Ammon's horn (tissue), 1 donor: ENCODE measurements at places on chromosomes 11 and 22.

DNA sequence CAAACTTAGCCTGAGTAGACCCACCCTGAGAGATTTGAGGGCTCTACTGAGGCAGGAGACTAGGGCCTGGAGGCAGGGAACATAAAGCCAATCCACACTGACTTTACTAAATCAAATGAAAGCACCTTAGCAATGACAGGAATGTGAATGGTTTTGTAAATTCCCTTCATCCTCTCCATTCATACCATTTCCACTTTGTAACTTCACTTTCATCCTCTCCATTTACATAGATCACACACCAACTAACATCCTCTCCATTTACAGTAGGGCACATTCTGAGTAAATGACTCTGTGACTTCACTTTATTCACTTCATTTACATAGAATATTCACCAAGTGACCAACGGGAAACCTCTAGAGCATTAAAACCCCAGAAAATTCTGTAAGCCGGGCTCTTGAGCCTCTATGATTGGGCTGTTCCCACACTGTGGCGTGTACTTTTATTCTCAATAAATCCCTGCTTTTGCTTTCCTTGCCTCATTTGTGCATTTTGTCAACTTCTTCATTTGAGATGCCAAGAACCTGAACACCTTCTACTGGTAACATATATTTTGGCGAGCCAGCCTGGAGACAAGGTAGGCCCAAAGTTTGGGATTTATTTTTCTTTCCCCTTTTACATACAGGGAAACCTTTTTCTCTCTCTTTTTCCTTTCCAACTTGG lies 82.9 kb downstream of the PIWIL4 start:
- DNase-seq, result no peak

- DNase-seq, result no peak
Observed at GRCh38 chr11:130042093-130042591, 27.6 kb upstream of the APLP2 start.

DNA sequence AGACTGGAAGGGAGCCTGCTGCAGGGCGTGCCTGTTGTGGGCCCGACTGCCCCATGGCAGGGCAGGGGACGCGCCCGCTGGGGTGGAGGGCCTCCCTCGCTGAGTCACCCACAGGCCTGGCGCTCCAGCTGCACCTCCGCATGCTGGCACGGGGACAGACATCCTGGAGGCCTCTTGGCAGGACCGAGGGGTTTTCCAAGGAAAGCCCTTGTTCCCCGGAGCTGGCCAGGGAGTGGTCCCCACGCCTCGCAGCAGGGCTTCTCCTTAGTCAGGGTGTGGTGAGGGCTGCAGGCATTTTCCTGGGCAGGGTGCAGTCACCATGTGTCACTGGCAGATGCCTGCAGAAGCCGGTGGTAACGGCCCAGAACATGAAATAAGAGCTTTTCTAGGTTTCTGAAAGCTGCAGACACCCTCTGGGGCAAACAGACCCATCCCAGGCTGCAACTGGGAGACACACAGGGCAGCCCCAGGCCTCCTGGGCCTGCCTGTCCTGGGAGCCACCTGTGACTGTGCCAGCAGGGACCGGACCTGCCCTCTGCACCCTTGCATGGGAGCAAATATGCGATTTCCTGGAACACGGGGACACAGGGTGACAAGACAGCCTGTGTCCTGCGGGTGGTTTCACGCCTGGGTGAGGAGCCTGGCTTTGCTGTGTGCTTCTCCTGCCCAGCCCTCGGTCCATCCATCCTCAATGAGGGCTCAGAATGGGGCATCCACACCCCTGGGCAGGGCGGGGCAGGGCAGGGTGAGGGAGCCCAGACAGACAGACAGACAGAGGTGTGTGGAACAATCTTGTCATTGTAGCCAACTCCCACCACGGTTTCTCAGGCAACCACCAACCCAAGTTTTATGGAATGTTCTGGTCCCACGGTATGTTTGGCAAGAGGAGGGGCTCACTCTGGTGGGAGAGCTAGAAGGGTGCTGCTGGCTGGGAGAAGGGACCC lies 43.2 kb upstream of the FADD start:
- DNase-seq, result no peak

DNA sequence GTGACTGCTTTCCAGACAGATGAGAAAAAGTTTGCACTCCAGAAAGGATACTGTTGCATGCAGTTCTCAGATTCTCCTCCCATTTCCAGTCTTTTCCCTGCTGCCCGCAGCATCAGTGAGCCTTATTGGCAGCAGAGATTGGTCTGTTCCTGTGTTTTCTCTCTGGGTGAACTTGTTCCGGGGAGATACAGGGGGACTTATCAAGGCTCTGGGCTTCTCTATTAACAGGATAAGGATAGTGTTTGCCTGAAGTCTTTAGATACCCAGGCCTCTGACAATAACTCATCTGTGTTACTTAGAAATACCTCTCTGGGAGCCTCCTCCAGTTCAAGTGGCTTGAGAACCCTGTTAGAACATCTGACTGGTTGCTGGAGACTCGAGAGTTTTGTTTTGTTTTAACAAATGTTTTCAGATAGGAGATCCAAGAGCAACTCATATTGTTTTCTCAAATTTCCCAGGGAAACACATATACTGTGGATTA lies 154.7 kb downstream of the BLID start:
- DNase-seq, result no peak

DNA sequence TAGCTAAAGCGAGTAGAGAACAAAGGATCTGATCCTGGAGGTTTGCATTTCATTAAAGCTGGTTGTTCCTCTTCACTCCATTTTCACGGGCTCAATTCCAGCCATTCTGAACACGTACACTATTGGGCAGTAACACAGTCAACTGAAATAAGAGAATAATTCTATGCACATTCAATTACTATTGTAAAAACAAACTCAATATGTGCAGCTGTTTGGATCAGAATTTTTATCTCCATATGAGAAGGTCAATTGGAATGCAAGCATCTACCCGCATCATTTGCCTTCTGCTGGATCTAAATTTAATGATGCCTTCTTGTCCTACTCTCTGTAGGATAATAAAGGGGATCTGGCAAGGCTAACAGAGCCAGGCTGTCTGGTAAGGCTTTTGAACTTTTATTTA lies 562.8 kb upstream of the CCDC179 start:
- DNase-seq, result no peak

- no peak for DNase-seq
Observed at GRCh38 chr11:134652586-134653255, 240.7 kb upstream of the B3GAT1 start.

- DNase-seq, result no peak
Observed at GRCh38 chr11:130545449-130546072, 97.1 kb downstream of the ADAMTS15 start.

DNA sequence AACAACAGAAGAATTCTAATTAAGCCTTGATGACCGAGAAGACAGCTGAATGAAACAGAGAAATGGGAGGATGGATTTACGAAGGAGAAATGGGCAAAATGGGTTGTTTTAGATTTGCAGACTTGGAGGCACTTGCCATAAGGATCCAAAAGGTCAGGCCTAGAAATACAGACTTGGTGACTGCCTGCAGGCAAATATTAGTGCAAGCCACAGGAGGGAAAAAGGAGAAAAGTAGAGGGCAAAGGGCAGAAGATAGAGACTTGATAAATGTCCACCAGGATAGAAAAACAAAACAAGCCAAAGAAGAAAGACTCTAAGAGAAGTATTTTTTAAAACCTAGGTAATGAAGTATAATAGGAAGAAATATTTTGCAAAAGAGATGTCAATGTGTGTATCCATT lies 13.1 kb downstream of the CCDC34 start:
- no peak for DNase-seq

GRCh38 chr22:17106785-17107546 lies 14.2 kb downstream of the TMEM121B start:
- peak; percentile 40 for DNase-seq

DNA sequence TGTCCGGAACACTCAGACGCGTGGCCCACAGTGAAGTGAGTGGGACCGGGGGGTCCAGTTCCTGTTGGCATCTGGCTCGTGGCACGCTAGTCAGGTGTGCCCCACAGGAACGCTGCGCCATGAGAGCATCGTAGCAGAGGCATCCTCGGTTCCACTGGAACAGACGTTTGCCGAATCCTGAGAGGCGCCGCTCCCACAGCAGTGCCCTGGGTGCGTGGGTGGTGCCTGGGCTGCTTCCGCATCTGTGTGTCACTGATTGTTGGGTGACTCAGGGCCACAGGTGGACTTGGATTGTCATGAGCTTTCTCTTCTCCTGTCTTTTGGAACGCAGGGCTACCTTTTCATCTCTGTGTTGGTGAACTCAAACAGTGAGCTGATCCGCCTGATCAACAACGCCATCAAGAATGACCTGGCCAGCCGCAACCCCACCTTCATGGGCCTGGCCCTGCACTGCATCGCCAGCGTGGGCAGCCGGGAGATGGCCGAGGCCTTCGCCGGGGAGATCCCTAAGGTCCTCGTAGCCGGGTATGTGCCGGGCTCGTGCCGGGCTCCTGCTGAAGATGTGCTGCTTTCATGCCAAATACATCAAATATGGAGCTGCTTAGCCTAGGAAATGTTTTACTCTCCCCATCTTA lies 46.2 kb downstream of the AP2A2 start:
- DNase-seq, result no peak

- peak; percentile 78 for DNase-seq
Observed at GRCh38 chr11:124114942-124115781, at the start of gene VWA5A. VWA5A (plus strand) TSS chr11:124115450; CDS start chr11:124117512, 2,062 bp downstream.

DNA sequence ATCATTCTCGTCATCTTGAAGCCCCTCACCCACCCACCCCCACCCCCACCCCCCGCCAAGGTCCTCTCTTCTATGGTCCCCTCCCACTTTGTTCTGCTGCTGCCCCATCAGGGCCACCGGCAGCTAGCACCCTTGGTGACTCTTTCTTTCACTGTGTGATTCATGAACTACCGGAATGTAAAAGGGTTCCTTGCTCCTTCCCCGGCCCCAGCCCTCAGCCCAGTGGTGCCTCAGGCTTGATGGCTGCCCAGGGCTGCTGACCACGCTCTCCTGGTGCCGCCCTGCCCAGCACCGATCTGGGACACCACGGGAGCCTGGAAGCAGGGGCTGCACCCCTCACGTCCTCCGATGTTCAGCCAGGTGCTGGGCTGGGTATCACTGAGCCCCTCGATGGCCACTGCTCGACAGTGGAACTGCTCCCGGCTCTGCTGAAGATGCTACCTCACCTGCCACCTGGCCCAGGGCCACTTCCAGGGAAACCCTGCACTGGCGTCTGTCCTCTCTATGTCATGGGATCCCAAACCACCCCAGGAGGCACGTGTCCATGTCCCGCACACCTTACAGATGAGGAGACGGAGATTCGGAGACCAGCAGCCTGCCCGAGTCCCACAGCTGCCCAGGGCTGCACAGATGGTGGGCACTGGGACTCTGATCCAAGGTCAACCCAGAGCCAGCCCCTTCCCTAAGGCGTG lies 39.7 kb downstream of the IGLL5 start:
- DNase-seq, result no peak

GRCh38 chr22:50242406-50242949 lies 2.3 kb downstream of the TUBGCP6 start:
- no peak for DNase-seq

DNA sequence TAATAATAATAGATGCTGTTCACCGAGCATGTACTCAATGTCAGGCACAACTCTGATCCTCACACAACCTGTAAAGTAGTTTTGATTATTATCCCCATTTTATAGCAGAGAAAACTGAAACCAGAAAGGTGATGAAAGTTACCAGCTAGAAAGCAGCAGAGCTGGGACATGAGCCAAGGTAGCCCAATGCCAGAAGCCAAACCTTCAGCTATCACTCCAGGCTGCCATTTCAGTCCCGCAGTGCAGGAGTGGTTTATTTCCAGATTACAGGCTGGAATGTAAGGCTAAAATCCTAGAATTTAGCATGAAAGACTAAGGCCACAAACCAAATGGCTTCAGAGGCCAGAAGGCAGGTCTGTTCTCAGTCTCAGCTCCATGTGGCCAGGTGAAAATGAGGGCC lies 108.8 kb downstream of the TENM4 start:
- DNase-seq, result no peak
